T-helper 17 cell (primary cell): ENCODE measurements at places on chromosomes 11 and 22. TPM values are rescaled to one million over a fixed set of nuclear protein-coding genes. Genes with fewer than 3 reads are reported as not detected.

DNA sequence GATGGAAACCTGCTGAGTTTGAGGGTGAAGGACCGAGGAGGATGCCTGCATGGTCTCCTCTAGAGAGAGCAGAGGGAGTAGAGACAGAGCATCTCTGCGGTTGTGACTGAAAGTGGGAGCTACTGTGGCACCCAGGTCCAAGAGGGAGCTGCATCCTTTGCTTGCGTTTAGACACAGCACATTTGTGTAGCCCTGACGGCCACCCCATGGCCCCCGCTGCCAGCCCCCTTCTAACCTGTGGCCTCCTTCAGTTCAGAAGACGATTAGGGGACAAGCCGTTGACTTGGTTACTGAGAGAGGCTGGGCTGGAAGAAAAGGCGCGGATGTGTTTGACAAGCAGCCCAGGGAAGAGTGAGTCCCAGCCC lies 690.9 kb downstream of the BRD1 start:
- DNase-seq, result no peak

IL18 gene
- total RNA-seq, result 0.94 TPM

PTGDR2 gene
- total RNA-seq, result 1.8 TPM

XKR3 gene
- total RNA-seq, result 0.26 TPM

- no peak for DNase-seq
These were observed 48.7 kb downstream of the IGLL5 start for GRCh38 chr22:22936180-22936914.

DNA sequence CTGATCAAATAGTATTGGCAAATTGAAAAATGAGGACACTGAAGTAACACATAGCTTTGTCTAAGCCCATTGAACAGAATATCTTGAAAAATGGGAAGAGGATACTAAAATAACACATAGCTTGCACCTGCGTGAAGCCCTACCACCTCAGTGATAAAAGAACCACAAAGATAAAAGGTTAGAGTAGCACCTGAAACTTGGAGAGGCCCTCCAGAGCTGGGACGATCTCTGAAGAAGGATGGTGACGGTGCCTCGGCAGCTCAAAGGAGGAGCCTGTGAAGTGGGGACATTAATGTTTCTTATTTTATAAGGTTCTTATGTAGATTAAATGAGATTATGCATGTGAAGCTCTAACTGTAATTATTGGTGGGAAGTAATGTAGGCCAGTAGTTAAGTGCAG lies 23.1 kb upstream of the ARHGAP42 start:
- no peak for DNase-seq

PTPRCAP gene
- 170 TPM for total RNA-seq

DNA sequence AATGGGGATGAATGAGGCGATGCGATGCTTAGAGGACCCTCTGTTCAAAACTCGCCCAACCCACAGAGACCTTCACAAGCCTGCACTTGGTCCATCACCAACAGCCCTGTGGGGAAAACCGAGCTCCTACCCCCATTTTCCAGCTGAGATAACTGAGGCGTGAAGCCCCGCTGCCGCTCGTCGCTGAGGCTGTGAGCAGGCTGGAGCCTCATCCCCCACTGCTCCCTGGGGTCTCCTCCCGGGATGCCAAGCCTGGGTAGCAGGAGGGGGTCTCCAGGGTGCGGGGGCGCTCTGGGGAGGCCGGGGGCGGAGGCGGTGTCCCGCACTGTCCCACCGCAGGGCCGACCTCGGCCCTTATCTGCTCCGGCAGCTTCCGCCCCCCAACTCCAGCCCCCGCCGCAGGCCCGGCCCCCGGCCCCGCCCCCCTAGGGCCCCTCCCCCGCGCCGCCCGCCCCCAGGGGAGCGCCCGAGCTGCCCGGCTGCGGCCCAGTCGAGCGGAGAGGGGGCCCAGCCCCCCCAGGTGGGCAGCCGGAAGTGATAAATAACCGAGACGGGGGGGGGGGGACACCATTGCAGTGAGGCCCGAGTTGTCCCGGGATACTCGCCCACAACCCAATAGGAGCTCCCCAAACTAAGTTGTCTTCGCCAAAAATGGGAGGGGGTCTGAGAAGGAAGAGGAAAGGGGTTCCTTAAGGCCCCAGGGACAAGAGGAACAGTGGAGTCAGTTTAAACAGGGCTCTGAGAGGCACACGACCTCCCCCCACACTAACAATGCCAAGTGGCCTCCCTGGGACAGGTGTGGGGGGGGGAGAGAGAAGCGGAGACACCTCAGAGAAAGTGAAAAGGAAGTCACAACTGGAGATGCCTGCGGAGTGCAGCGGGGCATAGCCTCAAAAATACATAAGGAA lies 8.3 kb upstream of the SLC39A13 start:
- DNase-seq, result no peak

KCNA4 gene
- not detected for total RNA-seq

DNA sequence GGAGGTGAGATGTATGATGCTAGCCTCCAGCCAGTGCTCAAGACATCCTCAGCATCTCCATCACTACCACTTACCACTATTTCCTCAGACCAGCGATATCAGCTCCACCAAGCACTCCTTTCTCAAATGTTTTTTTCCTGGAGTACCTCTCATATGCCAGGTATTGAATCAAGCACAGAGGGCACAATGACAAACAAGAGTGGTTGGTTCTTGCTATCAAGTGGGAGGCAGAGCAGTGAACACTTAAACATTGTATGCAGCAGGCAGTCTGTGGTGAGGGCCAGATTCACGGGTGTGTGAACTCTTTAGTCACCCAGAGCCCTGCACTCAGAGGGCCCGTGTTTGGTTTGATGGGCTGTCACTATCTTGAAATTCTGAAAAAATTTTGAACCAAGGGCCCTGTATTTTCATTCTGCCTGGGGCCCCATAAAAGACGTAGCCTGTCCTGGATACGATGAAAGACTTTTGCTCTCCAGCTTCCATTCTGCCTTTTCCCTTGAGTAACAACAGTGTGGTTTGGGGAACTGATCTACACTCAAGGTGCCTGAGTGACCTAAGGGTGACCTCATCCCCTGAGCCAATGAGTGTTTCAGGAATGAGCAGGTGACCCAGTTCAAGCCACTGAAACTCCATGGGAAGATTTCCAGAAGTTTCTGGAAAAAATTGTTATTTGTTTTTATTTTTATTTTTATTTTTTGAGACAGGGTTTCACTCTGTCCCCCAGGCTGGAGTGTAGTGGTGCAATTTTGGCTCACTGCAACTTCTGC lies 348.4 kb upstream of the NARS2 start:
- DNase-seq, result no peak

DNA sequence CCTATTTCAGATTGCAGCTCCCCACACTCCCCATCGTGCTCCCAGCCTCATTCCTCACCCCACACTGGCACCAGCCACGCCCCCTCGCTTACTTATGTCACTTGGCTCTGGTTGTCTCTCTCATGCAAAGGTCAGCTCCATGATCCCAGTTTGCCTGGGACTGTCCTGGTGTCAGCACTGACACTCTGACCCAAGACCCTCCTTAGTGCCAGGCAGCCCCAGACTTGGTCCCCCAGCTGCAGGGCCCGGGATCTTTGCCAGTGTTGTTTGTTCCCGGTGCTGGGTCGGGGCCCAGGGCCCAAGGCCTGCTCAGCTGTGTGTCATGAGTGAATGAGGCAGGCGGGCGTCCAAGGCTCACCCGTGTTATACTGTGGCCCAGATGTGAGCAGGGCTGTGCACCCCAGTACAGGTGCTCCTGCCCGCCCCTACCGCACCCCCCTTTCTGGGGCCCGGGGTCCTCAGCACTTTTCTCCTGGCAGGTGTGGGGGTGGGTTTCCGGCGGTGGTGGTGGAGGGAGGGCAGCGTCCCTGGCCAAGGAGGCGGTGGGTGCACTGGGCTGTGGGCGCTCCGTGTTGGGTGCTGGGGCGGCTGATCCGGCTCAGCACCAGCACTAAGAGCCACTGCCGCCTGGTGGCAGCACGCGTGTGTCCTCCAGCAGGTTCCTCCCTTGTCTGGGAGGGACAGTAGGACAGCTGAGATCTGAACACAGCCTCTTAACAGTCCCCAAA lies 19.5 kb downstream of the IL17REL start:
- DNase-seq, result peak; percentile 48

GRCh38 chr11:66050581-66051231 lies 1.5 kb upstream of the SF3B2 start:
- no peak for DNase-seq

ARHGAP20 gene
- 0.07 TPM for total RNA-seq

GRCh38 chr11:44010789-44011251 lies 37.0 kb upstream of the ACCSL start:
- no peak for DNase-seq
